ENCODE measurements at places on chromosomes 1 and 21.

DNA sequence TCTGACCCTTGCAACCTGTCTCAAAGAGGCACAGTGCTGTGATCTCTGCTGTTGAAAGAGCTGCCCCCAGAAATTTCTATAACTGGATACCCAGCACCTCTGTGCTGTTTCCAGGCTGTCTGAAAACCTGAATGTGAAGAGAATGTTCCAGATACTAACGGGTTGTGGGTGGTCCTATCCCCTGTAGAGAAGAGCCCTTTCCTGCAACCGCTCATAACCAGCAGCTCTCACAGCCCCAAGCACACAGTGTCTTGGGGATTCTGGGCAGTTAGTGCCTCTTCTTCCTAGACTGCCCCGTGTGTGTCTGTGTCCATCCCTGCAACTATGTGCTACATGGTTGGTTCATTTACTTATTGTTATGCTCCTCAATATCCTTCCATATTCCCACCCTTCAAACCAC is 104.5 kb downstream of the SUSD4 start:
- DNase-seq = no peak

DNA sequence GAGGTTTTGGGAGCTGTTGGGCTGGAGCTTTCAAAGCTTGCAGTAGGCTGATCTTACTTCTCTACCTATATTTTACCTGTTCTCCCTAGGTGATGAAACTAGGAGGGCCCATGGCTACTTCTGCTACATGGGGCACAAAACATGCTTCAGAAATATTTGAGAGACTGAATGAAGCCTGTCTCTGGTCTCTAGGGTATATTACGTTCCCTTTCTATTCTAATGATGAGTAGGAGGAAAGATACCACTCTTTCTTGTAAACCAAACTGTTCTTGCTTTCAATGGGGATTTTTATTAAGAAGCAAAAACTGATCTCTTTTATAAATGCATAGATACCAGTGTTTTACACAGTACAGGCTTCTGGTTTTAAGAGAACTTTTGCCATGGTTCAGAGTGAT is 103.1 kb downstream of the GALNT2 start:
- no peak for DNase-seq

GRCh38 chr1:69409731-69410456 is 157.8 kb upstream of the LRRC7 start:
- no peak for DNase-seq

DNA sequence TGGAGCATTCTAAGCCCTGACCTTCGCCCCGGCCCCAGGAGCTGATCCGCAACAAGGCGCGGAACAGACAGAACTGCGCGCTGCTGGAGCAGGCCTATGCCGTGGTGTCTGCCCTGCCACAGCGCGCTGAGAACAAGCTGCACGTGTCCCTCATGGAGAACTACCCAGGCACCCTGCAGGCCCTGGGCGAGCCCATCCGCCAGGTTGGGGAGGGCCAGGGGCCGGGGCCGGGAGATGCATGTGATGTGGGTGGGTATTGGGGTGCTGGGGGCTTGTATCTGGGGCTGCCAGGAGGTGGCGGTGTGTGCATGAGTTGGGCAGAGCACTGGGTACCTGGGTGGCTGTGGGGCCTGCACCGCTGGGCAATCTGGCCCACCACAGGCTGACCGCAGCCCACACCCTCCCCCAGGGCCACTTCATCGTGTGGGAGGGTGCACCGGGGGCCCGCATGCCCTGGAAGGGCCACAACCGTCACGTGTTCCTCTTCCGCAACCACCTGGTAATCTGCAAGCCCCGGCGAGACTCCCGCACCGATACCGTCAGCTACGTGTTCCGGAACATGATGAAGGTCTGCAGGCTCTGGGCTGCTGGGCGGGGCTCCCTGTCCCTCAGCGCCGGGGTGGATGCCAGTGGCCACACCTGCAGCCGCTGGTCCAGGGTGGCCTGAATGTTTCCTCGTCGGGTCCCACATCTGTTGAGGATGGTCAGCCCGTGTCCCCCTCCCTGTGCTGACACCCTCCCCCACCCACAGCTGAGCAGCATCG is 65.8 kb downstream of the TRIM11 start:
- DNase-seq = no peak

DNA sequence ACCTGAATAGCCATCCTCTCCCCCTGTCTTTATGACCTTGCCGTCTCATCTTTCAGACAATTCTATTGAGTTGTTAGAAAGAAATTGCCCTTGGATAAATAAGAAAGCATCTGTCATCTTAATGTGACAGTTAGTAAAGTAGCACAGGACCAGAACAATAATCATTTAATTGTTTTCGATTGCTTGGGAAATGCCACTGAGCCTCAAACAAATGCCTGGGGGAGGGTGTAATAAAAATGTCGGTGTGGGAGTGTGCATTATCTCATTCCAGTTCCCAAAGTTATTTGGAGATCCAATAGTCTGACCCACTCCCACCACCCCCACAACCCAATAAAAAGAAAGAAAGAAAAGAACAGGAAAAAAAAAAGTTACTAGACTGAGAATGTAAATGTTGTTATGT is 509.3 kb upstream of the LRRC7 start:
- DNase-seq = no peak

GRCh38 chr1:112239683-112240330 is 156.2 kb upstream of the CTTNBP2NL start:
- DNase-seq = no peak

DNA sequence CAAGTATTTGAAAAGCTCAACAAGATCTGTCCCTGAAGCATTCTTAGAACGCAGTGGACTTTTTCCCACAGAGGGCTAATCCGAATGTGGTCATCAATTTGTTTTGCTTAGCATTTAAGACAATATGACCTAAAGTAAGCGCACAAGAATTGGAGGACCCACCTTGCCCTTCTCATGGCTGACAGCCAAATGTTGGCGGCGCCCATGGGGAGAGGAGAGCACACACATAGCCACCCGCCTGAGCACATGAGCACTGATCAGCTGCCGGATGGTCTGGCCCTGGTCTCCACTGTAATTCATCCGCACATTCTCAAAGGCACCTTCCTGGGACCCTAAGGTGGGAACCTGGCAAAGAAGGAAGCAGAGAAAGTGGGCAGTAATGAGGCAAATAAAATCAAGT is 52.4 kb downstream of the UBR4 start:
- no peak for DNase-seq

- DNase-seq = no peak
Observed at GRCh38 chr1:235625340-235625739, 24.2 kb downstream of the GNG4 start.

DNA sequence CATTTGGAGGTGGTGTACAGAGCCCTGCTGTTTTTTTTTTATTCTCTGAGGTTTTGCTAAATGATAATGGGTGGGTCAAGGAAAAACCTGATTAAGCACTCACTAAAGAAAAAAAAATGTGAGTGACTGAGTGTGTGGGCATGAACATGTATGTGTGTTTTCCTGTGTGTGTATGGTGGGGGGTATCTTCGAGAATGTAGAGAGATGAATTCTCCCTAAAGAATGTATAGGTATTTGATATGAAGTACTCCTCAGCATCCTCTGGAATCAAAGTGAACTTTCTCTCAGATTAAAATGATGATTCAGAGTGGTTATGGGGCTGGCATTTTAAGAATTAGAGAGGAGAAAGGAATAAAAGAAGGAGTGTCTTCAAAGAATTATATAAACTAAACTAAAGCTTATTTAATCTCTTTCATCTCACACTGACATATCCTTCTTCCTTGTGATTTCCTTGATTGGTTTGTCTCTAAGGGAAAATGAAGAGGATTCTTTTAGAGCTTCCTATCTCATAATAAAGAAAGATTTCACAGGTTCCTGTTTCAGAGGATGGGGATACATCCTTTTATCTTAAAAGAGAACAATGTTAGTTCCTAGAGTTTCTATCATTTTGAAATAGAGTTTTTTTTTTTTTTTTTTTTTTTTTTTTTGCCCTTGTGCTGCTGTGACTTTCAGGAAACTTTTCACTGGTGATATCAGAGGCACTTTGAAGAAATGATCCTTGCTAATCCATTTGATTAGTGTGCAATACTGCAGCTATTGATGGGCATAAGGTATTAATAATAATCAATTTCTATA is 23.9 kb downstream of the S1PR1 start:
- DNase-seq = peak; percentile 70

- no peak for DNase-seq
Observed at GRCh38 chr1:207948536-207949250, 37.8 kb upstream of the CD34 start.

DNA sequence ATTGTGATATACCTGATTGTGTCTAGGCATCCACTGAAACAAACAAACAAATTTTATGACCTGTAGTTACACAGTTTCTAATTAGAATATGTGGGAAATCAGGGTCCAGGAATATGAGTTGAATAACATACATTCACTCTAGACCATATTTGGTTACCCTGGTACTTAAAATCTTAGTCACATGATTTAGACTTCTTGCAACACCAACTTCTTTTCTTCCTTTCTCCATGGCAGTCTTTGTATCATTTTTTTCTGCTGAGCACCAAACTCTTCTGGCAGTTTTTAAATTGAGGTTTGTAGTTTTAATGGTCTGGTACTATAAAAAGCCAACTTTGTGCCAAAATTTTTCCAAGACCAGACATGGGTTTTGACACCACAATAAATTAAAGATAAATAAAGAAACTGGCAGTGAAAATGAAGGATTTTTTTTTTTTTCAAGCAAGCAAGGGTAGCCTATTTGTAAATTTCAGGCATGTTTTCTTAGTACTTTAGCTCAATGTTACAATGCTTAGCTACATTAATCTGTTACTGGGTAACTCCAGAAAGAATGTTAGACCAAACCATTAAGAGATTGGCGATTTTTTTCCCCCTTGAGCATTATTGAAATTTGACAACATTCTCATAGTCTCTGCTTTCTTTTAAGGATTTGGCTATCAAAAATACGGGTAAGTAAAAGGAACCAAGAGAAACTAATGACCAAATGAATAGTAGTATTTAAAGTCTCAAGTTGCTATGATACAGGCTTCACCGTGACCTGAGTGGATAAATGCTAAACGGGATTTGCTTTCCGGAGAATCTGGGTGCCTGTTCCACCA is 108.5 kb downstream of the NFIA start:
- DNase-seq = no peak

DNA sequence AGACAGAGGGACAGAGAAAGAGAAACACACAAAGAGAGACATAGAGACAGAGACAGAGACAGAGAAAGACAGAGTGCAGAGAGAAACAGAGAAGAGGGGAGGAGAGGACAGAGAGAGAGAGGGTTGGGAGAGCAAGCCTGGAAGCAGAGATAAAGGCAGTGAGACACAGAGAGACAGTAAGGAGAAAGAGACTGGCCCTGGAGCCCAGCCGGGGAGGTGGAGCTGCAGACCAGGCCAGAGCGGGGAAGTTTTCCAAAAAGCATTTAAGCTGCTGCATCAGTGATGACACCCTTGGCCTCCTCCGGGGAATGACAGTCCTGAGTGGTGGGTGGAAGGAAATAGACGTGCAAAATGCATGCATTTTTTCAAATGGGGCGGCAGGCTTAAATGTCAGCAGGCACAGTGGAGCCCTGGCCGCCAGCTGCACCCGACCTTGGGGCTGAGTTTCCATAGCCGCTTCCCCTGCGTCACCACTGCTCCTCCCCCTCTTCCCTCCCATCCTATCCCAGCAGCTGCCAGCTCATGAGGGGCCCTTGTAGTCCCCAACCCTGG is 95.4 kb upstream of the KLHDC7A start:
- no peak for DNase-seq

DNA sequence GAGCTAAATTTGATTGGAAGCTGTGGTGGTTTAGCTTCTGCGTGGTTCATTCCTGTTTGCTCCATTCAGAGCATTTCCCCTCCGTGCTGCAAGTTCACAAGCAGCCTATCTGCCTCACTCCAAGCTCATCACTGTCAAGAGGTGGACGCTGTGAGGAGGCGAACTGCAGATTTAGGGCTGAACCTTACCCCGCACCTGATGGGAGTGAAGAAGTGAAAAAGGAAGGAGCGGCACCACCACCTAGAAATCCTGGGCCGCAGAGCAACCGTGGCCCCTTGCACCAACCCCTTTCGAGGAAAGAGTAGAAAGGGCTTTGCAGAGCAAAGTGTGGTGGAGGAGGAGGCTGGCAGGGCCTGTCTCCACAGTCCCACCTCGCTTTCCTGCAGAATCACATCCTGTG is 117.4 kb downstream of the IER5 start:
- DNase-seq = no peak

GRCh38 chr1:222257027-222257426 is 290.9 kb downstream of the HHIPL2 start:
- DNase-seq = no peak

DNA sequence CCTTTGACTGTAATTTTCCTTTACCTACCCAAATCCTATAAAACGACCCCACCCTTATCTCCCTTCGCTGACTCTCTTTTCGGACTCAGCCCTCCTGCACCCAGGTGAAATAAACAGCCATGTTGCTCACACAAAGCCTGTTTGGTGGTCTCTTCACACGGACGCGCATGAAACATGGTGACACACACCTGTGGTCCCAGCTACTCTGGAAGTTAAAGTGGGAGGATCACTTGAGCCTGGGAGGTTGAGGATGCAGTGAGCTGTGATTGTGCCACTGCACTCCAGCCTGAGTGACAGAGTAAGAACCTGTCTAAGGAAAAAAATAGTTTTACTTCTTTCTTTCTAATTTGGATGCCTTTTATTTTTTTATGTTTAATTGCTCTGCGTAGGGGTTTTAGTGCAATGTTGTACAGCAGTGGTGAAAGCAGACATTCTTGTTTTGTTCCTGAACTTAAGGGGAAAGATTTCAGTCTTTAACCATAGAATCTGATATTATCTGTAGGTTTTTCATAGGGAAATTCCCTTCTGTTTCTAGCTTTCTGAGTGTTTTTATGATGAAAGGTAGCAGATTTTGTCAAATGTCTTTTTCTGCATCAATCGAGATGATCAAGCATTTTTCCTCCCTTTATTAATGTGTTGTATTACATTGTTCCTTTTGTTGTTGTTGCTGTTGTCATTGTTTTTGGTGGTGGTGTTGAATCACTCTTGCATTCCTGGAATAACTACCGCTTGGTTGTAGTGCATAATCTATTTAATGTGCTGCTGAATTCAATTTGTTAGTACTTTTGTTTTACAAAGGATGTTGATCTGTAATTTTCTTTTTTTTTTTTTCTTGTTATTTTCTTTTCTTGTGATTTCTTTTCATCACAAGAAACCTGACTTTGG is 497.4 kb downstream of the DISC1 start:
- DNase-seq = no peak

Data from inflammatory macrophage treated with lipopolysaccharide for 4 hours (primary cell).